ENCODE measurements at places on chromosomes 3 and 15. TPM values are rescaled to one million over a fixed set of nuclear protein-coding genes. Genes with fewer than 3 reads are reported as not detected.

NANOGP8 gene
- total RNA-seq: not detected

CHRM5 gene
- total RNA-seq: 0.06 TPM

COLQ gene
- total RNA-seq: 0.25 TPM

FHIT gene
- total RNA-seq: 0.75 TPM

HTR3E gene
- total RNA-seq: not detected
